Muscle of arm (tissue), 14 donors: ENCODE measurements at places on chromosomes 6 and 20. TPM values are rescaled to one million over a fixed set of nuclear protein-coding genes. Genes with fewer than 3 reads are reported as not detected.

DNA sequence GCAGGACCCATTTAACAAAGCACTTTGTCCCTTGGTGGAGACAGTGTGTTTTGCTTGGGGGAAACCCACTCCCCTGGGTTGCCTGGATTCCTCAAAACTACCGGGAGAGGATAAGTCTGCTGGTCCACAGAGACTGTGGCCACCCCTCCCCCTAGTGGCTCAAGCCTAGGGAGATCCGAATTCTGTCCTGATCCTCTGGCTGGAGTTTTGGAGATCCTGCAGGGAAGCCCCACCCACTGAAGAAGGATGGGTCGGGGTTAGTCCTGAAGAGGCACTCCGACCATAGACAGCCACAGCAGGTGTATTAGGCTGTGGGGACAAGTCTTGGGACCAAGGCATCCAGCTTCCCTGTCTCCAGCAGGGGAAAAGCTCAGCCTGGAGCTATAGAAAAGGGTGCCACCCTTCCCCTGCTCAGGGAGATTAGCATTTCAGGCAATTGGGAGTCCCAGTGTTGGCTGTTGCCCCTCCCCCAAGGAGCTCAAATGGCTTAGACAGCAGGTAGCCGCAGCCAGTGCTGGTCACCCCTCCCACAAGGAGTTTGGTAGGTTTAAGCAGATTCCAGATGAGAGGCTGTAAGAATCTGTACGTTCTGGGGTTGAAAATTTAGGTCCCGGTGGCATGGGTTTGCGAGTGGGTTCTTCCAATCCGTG, 750.0 kb downstream of the TBC1D32 start:
- DNase-seq = no peak

DNA sequence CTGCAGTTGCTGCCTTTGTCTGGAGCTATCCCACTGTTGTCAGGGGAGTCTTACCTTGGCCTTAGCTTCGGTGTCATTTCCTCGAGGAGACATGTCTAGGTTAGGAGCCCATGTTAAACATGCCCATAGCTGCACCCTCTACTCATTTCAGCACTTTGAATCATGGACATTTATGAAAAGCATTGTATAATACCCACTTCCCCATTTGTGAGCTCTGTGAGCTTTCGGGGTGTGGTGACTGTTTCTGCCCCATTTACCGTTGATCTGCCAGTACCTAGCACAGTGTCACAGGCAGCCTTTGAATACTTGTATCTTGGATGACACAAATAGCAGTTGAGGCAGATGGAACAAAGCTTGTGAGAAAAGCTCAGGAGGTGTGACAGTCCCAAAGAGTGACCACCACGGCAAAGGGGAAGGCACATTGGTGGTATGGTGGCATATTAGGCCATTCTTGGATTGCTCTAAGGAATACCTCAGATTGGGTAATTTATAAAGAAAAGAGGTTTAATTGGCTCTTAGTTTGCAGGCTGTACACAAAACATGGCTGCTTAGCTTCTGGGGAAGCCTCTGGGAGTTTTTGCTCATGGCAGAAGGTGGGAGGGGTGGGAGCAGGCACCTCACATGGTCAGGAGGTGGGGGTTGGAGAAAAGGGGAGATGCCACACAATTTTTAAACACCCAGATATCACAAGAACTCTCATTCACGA, 42.0 kb downstream of the JARID2 start:
- DNase-seq = no peak

ZSCAN31 gene
- polyA plus RNA-seq = 6.1 TPM

GRCh38 chr6:10418361-10418861, 3.5 kb upstream of the TFAP2A start:
- no peak for DNase-seq

ACTL10 gene
- not detected for polyA plus RNA-seq

GRCh38 chr6:43705996-43706395, 18.4 kb upstream of the MRPS18A start:
- DNase-seq = no peak

GRCh38 chr20:44057698-44058675, 129.0 kb downstream of the JPH2 start:
- no peak for DNase-seq

DNA sequence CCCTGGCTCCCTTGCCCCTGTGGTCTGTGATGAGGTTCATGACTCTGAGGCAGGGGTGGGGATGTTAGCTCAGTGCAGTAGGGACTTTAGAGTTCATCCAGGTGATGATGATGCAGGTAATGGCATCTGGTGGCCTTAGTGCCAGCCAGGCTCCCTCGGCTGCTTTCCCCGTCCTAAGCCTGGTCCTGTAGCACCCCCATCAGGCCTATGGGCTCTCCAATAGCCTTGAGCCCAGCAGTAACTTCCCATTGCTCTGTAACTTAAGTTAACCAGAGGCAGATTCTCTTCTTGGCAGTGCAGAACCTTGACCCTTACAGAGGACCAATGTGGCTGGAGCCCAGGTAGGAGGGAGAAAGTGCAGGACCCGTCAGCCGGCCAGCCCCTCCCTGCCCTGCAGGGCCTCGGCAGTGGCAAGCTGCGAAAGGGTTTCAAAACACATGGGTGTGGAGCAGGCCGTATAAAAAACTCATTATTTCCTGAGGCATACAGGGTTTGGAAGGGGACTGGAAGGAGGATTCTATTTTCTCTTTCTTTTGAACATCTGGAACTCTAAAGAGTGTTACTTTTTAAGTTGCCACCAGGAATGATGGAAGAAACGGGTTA, 406.9 kb downstream of the CDH26 start:
- DNase-seq = no peak

MLN gene
- not detected for polyA plus RNA-seq

DYNLT2 gene
- polyA plus RNA-seq = 4.9 TPM

AK9 gene
- polyA plus RNA-seq = 8.1 TPM

- no peak for DNase-seq
Measured at GRCh38 chr20:22338140-22338708, 246.1 kb downstream of the FOXA2 start.

DNA sequence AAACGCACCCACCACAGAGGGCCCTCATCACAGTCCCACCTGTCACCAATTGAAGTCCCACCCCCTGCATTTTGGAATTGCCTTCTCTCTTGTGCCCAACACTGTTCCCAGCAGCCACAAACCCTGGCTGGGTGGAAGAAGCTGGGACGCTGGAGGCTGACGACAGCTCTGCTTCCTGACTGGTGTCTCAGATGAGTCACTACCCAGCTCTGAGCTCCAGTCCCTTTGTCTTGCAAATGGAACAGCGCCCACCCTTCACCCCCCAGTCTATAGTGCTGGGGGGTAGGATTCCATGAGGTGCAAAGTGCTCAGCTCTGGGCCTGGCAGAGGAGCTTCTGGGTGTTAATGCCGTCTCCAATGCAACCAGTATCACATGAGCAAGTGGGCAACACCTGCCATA, 85.3 kb downstream of the DLGAP4 start:
- no peak for DNase-seq

DNA sequence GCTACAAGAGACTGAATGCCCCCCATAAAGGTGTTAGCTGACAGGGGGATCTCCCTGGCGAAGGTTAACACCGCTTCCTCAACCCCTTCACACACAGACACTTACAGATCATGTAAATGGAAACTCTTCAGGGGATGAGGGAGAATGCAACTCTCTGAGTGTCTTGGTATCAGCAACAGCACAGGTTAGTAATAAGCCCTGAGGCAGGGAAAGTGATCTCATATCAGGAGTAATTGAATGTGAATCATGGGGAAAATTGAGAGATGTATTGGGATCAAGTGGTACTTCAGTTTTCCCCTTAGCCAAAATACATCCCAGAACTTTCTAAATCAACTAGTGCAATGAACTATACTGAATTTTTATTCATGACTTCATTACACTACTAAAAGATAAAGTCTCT, 23.8 kb downstream of the OR2J3 start:
- DNase-seq = no peak

GRCh38 chr20:44649976-44650375, 1.5 kb downstream of the ADA start:
- DNase-seq = no peak

GRCh38 chr6:87791485-87791884, 89.5 kb upstream of the AKIRIN2 start:
- no peak for DNase-seq

- no peak for DNase-seq
Measured at GRCh38 chr20:53929974-53930650, 140.3 kb downstream of the BCAS1 start.

- no peak for DNase-seq
Measured at GRCh38 chr6:136411453-136412354, 122.1 kb upstream of the BCLAF1 start.

IBTK gene
- 38.4 TPM for polyA plus RNA-seq

- no peak for DNase-seq
Measured at GRCh38 chr20:49969234-49969633, 13.5 kb upstream of the SNAI1 start.

- no peak for DNase-seq
Measured at GRCh38 chr6:152223636-152224035, 413.5 kb downstream of the SYNE1 start.

GRCh38 chr6:62446647-62447316, 160.8 kb upstream of the KHDRBS2 start:
- no peak for DNase-seq

FGD2 gene
- polyA plus RNA-seq = 5.9 TPM

- DNase-seq = no peak
Measured at GRCh38 chr6:33665957-33666356, 44.8 kb downstream of the ITPR3 start.

CCDC170 gene
- 1.1 TPM for polyA plus RNA-seq
